T follicular helper cell (primary cell): ENCODE measurements at places on chromosomes 7 and 10.

- no peak for DNase-seq
These were observed 94.6 kb upstream of the FAM180A start for GRCh38 chr7:135843214-135843613.

DNA sequence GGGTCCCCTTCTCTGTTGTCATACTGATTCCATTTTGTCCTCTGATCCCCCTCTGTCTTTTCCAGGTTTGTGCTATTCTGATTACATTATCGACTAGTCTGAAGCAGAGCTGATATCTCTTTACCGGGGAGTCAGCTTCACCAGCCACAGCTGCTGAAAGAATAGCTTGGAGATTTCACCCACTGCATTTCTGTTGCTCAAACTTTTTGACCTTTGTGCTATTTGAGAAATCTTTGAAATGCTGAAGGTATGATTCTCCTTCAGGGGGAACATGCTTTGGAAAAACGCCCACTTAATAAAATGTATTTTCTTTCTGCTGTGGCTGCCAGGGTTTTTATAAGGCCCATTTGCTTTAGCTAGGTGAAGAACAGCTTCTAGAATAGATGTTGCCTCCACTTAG is 197.8 kb upstream of the TCF7L2 start:
- DNase-seq = no peak

GRCh38 chr10:129274748-129275474 is 192.1 kb upstream of the MGMT start:
- no peak for DNase-seq

DNA sequence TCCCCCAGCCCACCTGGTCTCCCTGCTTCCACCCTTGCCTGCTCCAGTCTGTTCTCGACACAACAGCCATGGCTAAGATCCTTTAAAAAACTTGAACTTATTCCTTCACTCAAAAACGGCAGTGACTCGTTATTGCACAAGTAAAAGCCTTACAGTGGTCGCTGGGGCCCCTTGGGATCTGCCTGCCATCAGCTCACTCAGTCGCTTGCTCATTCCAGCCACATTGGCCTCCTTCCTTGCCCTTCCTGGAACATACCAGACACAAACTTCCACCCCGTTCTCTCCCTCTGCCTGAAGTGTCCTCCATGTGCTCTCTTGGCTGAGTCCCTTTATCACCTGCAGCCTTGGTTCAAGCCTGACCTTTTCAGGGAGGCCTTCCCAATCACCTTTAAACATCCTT is 4.7 kb downstream of the CCNY start:
- DNase-seq = no peak

GRCh38 chr7:48637382-48637781 is 287.0 kb upstream of the CDC14C start:
- no peak for DNase-seq

- DNase-seq = no peak
These were observed 186.8 kb downstream of the CUX1 start for GRCh38 chr7:102004229-102004628.

DNA sequence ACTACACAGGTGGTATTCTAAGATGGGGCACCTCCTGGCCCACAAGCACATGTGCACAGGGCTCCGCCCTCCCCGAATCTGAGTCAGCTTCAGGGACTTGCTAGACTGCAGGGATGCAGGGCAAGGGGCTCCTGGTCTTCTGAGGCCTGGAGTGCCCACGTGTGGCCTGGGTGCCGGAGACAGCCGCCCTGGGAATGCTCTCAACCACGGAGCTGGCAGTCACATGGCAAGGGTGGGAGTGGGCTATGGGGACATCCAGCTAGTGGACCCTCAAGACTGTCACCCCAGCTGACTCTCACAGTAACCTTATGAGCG is 42.7 kb downstream of the CFAP46 start:
- no peak for DNase-seq

- no peak for DNase-seq
These were observed 141.8 kb upstream of the ASAH2 start for GRCh38 chr10:50392966-50393718.

DNA sequence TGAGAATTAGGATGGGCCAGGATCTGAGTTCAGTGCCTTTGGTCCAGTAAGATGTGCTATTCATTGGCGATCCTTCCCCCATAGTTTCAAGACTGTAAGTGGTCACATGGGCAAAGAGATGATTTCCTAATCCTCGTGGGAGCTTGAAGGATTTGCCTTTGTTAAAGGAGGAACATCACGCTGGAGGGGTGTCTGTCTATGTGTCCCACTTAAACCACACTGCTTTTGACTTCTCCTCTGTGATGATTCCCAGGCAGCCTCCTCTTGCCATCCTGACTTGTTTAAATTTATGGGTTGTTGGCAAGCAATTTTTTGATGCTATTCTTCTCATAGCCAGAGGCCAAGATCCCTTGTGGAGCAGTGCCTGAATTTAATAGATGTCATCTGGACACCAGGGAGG is 154.0 kb downstream of the TCF7L2 start:
- DNase-seq = no peak

DNA sequence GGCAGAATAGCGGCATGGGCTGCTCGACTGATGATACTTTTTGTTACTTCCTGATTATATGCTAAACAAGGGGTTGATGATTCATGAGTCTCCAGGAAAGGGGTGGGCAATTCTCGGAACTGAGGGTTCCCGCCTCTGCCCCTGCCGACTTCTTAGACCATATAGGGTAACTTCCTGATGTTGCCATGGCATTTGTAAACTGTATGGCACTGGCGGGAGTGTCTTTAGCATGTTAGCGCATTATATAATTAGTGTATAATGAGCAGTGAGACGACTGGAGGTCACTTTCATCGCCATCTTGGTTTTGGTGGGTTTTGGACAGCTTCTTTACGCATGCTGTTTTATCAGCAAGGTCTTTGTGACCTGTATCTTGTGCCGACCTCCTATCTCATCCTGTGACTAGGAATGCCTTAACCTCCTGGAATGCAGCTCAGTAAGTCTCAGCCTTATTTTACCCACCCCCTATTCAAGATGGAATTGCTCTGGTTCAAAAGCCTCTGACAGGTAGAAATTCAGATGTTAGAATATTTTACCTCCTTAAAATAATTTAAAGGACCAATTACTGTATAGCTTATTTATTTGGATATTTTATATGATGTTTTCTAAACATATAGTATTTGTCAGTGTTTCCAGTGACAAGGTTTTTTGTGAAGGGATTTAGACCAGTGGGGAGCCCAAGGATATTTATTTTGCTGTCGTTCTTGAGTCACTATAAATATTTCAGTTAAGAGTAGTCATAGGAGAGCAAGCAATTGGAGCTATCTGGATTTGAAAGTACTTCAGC is 90.1 kb upstream of the PIK3CG start:
- DNase-seq = no peak

DNA sequence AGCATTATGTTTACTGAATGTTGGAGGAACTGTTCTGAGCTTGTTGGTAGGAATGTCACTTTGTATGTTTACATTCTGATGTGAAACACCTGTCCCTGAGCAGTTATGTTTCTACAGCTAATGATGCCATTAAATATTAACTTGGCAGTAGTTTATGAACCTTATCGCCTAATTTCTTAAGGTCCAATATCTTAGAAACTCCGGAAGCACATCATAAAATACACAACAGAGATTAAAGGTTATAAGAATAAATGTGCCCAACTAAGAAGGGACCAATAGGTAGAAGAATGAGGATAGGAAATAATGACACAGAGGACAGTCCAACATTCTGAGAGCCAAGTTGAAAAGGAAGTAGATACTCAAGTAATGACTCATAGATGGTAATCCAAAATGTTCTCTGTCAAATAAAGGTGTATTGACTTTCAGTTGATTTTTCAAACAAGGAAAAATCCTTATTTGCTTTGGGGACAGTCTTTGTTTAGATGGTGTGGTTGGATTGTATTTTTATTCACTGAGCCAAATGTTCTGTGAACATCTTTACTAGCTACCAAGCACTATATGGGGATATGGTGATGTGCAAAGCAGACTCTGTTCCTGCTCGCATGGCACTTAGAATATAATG is 31.9 kb downstream of the LCOR start:
- no peak for DNase-seq

DNA sequence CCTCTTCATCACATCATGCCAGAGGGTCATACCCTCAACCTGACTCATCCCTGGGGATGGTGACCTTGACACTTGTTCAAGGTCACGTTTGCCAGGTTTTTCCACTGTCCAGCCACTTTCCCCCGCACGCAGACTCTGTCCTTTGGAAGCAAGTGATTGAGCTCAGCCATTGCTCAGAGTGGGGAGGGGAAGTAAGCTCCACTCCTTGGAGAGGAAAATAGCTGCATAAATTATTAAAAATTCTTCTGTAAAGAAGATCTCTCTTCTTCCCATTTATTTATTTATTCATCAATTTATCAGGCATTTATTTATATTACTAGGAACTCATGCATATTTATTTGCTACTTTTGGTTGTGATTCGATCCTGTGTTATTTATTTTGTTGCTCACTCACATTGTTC is 88.0 kb downstream of the GLRX3 start:
- no peak for DNase-seq

GRCh38 chr10:112915590-112916572 is 34.2 kb upstream of the TCF7L2 start:
- no peak for DNase-seq

- no peak for DNase-seq
These were observed 360.7 kb upstream of the MYO3A start for GRCh38 chr10:25573316-25573715.

GRCh38 chr7:138935465-138936011 is 45.7 kb downstream of the KIAA1549 start:
- DNase-seq = no peak

DNA sequence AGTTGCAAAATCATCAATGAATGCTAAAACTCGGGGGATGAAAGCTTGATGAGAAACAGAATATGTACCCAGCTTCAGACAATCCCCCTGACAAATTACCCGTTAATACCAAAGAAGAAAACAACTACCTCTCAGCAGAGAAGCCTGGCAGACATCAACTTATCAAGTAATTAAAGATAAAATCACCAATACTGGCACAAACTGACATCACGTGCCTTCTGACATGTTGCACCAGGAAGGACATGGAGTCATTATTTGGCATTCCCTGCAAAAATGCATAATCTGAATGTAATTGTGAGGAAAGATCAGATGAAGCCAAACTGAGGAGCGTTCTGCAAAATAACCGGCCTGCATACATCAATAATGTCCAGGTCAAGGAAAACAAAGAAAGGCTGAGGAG is 7.7 kb downstream of the SLIT1 start:
- no peak for DNase-seq

GRCh38 chr10:43899224-43899959 is 250.7 kb upstream of the ZNF32 start:
- no peak for DNase-seq

DNA sequence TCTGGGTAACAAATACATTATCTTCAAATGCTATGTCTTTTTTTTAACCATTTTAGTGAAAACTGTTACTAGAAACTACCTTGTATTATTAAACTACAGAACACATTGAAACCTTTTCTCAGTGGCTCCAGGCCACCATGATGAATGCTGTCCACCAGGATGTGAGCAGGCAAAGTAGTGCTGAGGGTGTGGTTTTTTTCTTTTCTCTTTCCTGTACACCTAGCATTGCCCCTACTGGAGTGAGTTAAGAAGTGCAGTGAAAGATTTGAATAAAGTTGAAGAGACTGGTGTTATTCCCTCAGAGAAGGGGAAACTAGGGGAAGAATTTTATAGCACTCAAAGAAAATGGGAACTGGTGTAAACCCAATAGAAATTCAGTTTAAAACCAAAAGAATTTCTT is 120.0 kb upstream of the SAMD8 start:
- DNase-seq = no peak

DNA sequence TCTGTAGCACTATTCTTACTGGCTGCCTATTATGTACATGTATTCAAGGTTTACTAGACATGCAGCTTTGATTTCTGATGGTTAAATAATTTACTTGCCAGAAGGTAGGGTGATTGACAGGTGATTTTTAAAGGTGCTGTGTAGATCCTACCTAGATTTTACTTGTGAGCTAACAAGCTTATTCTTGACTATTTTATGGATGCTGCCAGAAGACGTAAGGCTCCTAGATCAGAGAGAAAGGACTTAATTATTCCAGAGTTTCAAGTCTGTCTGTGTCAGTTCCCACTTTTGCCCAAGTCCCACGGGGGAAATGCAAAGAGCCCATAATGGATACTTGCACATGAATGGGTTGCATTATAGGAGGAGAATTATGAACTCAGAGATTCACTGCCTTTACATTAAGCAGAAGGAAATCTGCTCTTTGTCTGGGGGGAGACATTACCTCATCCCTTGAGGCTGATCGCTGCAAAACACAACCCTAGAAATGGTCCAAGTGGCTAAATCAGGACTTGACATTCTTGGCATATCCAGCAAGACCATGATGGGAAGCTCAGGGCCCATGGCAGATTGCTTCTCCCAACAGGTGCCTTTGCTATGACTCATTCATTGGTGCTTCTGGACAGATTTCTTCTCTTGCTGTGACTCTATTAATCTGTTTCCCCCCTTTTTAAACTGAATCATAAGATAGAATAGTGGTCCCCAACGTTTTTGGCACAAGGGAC is 32.1 kb downstream of the GPR158 start:
- no peak for DNase-seq

GRCh38 chr10:73493781-73494180 is 2.0 kb downstream of the PPP3CB start:
- no peak for DNase-seq

- DNase-seq = no peak
These were observed 58.6 kb upstream of the COL13A1 start for GRCh38 chr10:69742928-69743602.
